Kidney glomerular epithelial cell (primary cell): ENCODE measurements at places on chromosomes 7 and 10.

DNA sequence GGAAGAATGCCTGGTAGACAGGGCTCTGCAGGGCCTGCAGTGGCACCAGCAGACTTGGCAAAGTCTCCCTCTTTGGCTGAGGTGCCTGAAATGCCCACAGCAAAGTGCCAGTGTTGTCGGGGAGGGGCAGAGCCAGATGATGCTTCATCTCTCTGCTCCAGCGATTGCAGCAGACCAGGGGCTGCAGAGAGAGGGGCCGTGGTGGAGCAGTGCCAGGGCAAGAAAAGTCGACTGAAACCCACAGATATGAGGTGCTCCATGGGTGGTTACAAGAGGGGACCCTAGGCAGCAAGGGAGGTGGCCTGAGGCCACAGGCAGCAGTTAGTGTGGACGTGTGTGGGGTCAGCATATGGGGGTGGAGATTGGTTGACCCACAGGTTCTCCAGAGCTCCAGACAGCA, 123.5 kb upstream of the SHH start:
- no peak for DNase-seq

- DNase-seq: no peak
These were observed 37.5 kb downstream of the MEST start for GRCh38 chr7:130529417-130529816.

DNA sequence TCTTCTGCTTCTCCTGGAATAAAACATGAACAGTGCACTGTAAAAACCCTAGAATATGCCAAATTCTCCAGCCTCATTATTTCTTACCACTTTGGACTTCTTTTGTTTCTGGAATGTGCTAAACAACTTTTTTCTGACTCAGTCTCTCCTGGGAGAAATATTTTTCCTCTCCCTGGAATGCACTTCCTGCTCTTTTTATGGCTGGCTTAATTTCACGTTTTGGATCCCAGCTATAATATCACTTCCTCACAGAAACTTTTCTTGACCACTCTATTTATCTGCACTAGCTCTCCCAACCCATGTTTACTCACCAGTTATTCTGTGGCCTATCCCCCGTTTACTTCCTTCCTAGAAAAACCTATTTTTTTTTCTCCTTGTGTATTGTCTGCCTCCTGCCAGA, 26.7 kb downstream of the ABCB5 start:
- DNase-seq: no peak

DNA sequence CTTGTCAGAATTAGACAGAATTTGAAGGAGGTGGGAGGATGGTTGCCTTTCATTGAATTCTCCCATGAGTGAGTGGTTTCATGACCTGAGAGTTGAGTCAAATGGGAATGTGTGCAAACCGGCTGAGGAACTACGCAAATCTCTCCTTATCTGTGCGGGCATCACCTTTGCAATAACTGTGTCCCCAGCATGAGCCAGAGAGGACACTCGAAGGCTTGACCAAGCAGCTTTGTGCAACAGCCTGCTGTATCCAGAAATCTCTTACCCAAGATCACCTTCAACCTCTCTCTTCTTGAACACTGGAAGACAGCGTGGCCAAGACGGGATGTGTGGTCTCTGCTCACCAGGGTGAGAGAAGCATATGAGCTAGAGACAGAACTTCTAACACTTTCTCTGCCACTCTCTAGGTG, 93.8 kb upstream of the IKZF1 start:
- no peak for DNase-seq

GRCh38 chr7:135965602-135966001, 11.6 kb downstream of the MTPN start:
- no peak for DNase-seq

DNA sequence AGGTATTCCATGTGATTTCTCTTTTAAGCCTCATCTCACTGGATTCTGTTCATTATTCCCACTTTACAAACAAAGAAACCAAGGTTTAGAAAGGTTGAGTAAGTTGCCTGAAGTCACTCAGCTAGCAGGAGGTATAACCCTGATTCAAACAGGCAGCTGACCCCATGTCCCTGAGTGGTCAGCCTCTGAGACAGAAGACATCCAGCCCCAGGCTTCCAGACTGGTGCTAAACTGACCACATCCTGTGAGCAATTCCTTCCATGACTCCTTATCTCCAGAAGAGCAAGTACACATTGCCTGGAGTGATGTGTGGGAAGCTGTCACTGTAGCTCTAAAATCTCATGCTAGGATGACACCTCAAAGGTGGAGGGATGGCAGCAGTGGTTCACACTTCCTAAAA, 3.7 kb downstream of the PLPP4 start:
- peak; percentile 88 for DNase-seq

DNA sequence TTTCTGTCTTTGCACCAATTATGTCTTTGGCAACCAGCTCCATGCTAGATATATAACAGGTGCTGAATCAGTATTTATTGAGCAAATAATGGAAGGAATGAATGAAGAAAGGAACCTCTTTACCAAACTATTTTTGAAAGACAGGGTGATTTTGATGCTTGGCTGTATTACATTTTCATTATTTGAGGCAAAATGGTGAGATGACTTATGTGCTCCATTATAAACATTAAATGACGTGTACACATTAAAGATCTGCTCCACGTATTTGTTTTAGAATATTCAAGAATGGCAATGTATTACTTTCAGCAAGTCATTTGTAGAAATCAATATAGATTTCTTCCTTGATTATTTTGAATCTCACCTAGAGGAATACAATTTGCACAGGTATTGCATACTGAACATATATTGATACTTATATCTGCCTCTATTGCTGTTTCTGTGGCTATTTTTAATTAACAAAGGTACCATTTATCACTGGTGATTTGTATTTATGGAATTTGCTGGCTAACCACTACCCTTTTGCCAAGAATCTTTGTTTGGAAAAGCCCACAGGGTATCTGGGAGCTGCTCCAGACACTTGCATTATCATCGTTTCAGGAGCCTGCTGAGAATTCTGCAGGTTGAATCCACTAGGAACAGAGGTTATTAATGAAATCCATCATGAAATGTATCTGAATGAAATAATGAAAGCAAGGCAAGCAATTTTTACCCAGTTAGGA, 92.2 kb downstream of the SEMA3C start:
- DNase-seq: peak; percentile 18

DNA sequence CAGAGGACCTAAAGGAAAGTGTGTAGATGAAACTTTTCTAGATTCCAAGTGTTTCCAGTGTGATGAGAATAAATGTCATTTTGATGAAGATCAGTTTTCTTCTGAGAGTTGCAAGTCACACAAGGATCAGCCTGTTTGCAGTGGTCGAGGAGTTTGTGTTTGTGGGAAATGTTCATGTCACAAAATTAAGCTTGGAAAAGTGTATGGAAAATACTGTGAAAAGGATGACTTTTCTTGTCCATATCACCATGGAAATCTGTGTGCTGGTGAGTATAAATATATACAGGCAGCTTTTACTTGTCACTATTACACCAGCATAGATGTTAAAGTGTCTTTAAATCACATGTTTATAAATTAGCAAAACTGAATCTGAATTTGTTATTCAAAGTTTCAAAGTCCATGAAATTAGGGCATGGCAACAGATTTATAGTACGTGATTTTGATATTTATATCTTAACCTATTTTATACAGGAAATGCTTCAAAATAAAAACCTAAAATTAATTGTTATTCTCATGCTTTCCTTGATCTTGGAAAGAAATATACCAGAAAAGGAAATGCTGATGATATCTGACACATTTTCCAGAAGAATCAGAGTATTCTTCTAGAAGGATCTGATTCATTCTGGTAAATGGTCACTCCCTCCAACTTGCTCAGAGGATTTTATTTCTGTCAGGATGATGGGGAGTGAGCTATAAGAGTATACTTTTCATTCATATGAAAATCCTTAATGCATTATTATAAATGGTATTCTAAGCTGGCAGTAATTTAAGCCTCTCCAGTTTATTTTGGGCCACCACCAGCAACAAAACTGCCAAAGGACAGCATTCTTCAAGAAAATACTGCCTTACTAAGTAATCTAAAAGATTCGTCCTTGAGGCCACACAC, 71.4 kb downstream of the ITGB8 start:
- DNase-seq: no peak

GRCh38 chr10:131689954-131690757, 210.7 kb upstream of the PPP2R2D start:
- DNase-seq: no peak

GRCh38 chr7:31788445-31788844, 101.4 kb downstream of the PPP1R17 start:
- peak; percentile 10 for DNase-seq

DNA sequence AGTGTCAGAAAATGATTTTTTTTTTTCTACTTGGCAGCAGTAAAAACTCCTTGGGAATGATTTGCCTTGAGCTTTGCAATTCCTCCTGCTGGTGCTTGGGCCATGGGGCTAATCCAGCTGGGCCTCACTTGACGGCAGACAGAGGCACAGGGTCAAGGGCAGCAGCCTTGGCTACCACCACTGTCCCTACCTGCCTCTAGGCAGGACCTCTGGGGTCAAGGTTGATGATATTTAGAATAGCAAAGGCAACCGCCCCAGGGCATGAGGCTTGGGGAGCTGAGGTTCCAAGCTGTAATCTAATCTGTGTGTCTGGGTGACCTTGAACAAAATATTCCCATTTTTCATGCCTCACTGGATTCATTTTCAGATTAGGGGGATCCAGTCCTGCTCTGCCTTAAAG, 327.4 kb downstream of the PLXNA4 start:
- DNase-seq: no peak

- no peak for DNase-seq
These were observed 22.0 kb upstream of the TM9SF3 start for GRCh38 chr10:96608805-96609204.
